ENCODE measurements at places on chromosomes 4 and X. TPM values are rescaled to one million over a fixed set of nuclear protein-coding genes. Genes with fewer than 3 reads are reported as not detected.

- no peaks in the 10 kb centered on the region for H3K27me3 ChIP-seq
- DNase-seq, result no peak
- no peak overlapping the region for H3K4me3 ChIP-seq
- no peak overlapping the region for H3K27ac ChIP-seq
- H3K36me3 ChIP-seq, result no peaks in the 10 kb centered on the region
- H3K4me1 ChIP-seq, result no peaks in the 10 kb centered on the region
Measured at GRCh38 chrX:19245711-19246269, 97.9 kb upstream of the PDHA1 start.

Gene TSPAN7
- 42.6 TPM for total RNA-seq

GRCh38 chrX:151359931-151360871 is 36.8 kb upstream of the VMA21 start:
- DNase-seq, result peak; percentile 52
- H3K4me3 ChIP-seq, result no peak overlapping the region
- H3K27me3 ChIP-seq, result no peaks in the 10 kb centered on the region
- no peak overlapping the region for H3K27ac ChIP-seq
- H3K36me3 ChIP-seq, result no peaks in the 10 kb centered on the region

Gene PRSS12
- 9.2 TPM for total RNA-seq

GRCh38 chr4:622996-623913 is 2.1 kb upstream of the PDE6B start:
- no peak overlapping the region for H3K4me3 ChIP-seq
- H3K27me3 ChIP-seq, result no peaks in the 10 kb centered on the region
- no peak overlapping the region for H3K27ac ChIP-seq
- no peaks in the 10 kb centered on the region for H3K36me3 ChIP-seq
- no peaks in the 10 kb centered on the region for H3K4me1 ChIP-seq
- peak; percentile 10 for DNase-seq

Gene PAGE1
- total RNA-seq, result not detected

Gene FRG2
- not detected for total RNA-seq

Gene ERCC6L
- 0.14 TPM for total RNA-seq

- DNase-seq, result no peak
- no peak overlapping the region for H3K27ac ChIP-seq
- H3K4me1 ChIP-seq, result no peaks in the 10 kb centered on the region
- H3K27me3 ChIP-seq, result no peaks in the 10 kb centered on the region
- no peaks in the 10 kb centered on the region for H3K36me3 ChIP-seq
- H3K4me3 ChIP-seq, result no peak overlapping the region
Measured at GRCh38 chr4:102754044-102754443, 6.7 kb downstream of the MANBA start.

GRCh38 chr4:169234137-169234855 is 36.5 kb downstream of the SH3RF1 start:
- H3K36me3 ChIP-seq, result no peaks in the 10 kb centered on the region
- no peak overlapping the region for H3K27ac ChIP-seq
- peaks cover 32% of the 10 kb centered on the region for H3K4me1 ChIP-seq
- H3K27me3 ChIP-seq, result no peaks in the 10 kb centered on the region
- H3K4me3 ChIP-seq, result no peak overlapping the region
- DNase-seq, result no peak

DNA sequence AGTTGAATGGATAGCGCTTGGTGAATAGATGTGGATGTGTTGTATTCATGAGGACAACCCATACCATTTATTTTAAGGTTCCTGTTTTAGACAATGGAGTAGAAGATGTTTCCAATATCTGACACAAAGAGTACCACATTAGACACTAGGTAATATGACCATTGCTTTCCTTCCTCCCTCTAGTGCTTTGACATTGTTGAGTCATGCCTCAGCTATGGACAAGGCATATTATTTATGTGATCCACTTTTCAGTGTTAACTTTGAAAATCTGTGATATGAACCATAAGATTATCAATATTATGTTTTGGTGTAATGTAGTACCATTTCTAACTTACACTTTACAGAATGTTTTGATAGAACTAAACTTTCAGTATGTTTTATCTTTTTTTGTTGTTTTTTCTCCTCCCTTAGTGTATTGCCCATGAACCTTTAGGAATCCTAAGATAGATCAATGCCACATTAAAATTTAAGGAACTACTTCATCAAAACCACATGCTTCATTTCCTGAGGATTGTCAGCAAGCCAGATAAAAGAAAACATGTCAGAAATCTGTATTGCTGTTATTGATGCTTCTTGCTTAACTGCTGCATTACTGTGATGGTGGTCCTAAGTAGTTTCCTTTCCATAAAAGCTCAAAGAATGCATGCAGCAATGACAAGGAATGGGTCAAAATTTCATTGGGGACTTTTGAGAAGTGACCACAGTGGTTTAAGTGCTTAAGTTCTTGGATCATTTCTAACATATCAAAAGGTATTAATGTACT is 105.0 kb downstream of the PCDH7 start:
- H3K27ac ChIP-seq, result no peak overlapping the region
- no peaks in the 10 kb centered on the region for H3K27me3 ChIP-seq
- H3K36me3 ChIP-seq, result no peaks in the 10 kb centered on the region
- no peak for DNase-seq

GRCh38 chr4:57110640-57111511 is 691 bp upstream of the IGFBP7 start:
- H3K4me1 ChIP-seq, result peaks cover 12% of the 10 kb centered on the region
- peak overlapping the region; percentile 73 for H3K4me3 ChIP-seq
- H3K27me3 ChIP-seq, result no peaks in the 10 kb centered on the region

Gene ADH6
- 0.30 TPM for total RNA-seq

DNA sequence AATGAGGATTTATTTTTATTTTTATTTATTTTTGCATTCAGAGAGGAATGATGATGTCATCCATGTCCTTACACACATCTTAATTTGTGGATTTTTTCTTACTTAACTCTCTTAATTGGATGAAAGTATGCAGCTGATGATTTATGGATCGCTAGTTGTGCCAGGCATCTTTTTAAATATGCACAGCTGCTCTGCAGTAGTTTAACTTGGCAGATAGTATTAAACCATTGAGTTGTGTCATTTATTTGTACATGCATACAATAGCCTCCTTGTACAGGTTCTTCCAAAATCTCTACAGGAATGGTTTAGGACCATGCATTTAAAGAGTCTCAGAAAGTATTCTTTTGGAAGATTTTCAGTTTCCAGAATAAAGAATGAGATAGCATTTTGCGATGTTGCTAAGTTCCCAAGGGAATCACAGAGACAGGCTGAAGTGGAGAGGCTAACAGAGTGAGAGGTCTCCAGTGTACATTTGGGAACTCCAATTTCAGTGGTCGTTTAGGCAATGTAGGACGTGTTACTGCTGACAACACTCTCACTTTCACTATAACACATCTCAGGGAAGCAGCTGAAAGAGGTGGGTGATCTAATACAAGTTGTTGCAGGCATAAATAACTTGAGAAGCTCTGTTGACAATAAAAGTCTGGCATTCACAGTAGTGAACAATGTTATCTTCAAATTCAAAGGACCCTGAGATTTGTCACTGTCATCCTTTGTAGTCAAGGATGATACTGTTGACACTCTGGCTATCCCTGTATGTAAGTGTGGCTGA is 49.9 kb upstream of the SCRG1 start:
- H3K36me3 ChIP-seq, result no peaks in the 10 kb centered on the region
- no peaks in the 10 kb centered on the region for H3K4me1 ChIP-seq
- no peak for DNase-seq

Gene VSIG4
- 247 TPM for total RNA-seq

Gene ODAPH
- total RNA-seq, result not detected

Gene AMBN
- not detected for total RNA-seq

GRCh38 chrX:31240982-31241381 is 169.1 kb upstream of the FTHL17 start:
- H3K27ac ChIP-seq, result no peak overlapping the region
- DNase-seq, result no peak
- H3K4me1 ChIP-seq, result no peaks in the 10 kb centered on the region

Gene ACTRT1
- not detected for total RNA-seq

- no peaks in the 10 kb centered on the region for H3K4me1 ChIP-seq
- H3K36me3 ChIP-seq, result no peaks in the 10 kb centered on the region
- DNase-seq, result no peak
- no peak overlapping the region for H3K27ac ChIP-seq
- no peak overlapping the region for H3K4me3 ChIP-seq
Measured at GRCh38 chr4:25525896-25526295, 129.8 kb upstream of the SLC34A2 start.

Gene CXXC4
- total RNA-seq, result 1.1 TPM

Gene NXF2B
- total RNA-seq, result not detected

- H3K27me3 ChIP-seq, result no peaks in the 10 kb centered on the region
- no peak overlapping the region for H3K27ac ChIP-seq
- H3K4me1 ChIP-seq, result no peaks in the 10 kb centered on the region
- DNase-seq, result no peak
- no peaks in the 10 kb centered on the region for H3K36me3 ChIP-seq
Measured at GRCh38 chr4:172596206-172596605, 572.4 kb upstream of the GALNT7 start.

DNA sequence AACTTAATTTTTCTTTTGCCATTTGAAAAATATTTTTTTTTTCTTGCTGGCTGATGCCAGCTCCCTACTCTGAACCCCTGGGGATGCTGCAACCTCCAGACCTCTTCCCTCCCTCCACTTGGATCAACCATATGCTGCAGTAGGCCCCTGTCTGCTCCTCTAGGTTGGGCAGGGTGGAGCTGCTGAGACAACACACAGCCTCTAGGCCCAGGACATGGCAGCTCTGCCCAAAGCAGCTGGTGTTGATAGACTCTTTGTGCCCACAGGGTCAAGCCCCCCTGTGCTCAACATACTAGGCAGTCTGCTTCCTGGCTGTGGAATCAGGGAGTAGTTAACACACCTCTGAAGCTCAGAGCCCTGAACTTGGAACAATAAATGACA is 19.9 kb upstream of the CLNK start:
- no peaks in the 10 kb centered on the region for H3K4me1 ChIP-seq
- H3K27ac ChIP-seq, result no peak overlapping the region
- H3K27me3 ChIP-seq, result no peaks in the 10 kb centered on the region
- H3K4me3 ChIP-seq, result no peak overlapping the region
- no peak for DNase-seq

- no peaks in the 10 kb centered on the region for H3K36me3 ChIP-seq
- H3K27ac ChIP-seq, result no peak overlapping the region
- DNase-seq, result no peak
- H3K4me3 ChIP-seq, result no peak overlapping the region
- H3K4me1 ChIP-seq, result no peaks in the 10 kb centered on the region
- H3K27me3 ChIP-seq, result no peaks in the 10 kb centered on the region
Measured at GRCh38 chr4:39682138-39682537, 15.8 kb upstream of the UBE2K start.

- H3K4me1 ChIP-seq, result peaks cover 61% of the 10 kb centered on the region
- no peaks in the 10 kb centered on the region for H3K36me3 ChIP-seq
- no peak overlapping the region for H3K4me3 ChIP-seq
- peak; percentile 31 for DNase-seq
- H3K27ac ChIP-seq, result peak overlapping the region; percentile 94
- no peaks in the 10 kb centered on the region for H3K27me3 ChIP-seq
Measured at GRCh38 chr4:2791518-2792395, 1.1 kb upstream of the SH3BP2 start.

Gene MAGEE1
- 1.2 TPM for total RNA-seq

- H3K27me3 ChIP-seq, result no peaks in the 10 kb centered on the region
- no peak overlapping the region for H3K4me3 ChIP-seq
- H3K36me3 ChIP-seq, result no peaks in the 10 kb centered on the region
- H3K27ac ChIP-seq, result no peak overlapping the region
- no peak for DNase-seq
Measured at GRCh38 chr4:105666693-105667092, 41.8 kb downstream of the INTS12 start.

Gene ZMAT1
- total RNA-seq, result 6.9 TPM

GRCh38 chr4:15455290-15455689 is 14.4 kb upstream of the CC2D2A start:
- H3K27ac ChIP-seq, result peak overlapping the region; percentile 56
- DNase-seq, result peak; percentile 23
- no peak overlapping the region for H3K4me3 ChIP-seq
- H3K36me3 ChIP-seq, result no peaks in the 10 kb centered on the region

Gene TLL1
- total RNA-seq, result 8.4 TPM

DNA sequence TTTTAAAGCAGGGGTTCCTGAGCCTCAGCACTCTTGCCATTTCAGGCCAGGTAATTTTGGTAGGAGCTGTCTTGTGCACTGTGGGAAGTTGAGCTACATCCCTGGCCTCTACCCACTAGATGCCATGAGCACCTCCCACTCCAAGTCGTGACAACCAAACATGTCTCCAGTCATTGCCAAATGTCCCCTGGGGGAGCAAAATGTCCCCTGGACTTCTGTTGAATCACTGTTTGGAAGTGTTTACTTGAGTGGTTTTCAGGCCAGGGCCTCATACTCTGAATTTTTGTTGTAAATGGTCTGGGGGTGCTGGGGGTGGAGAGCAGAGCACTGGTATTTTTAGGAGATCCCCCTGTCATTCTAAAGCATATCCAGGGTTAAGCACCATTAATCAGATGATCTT is 3.2 kb downstream of the PDK3 start:
- H3K36me3 ChIP-seq, result no peaks in the 10 kb centered on the region
- DNase-seq, result no peak
- no peaks in the 10 kb centered on the region for H3K27me3 ChIP-seq

GRCh38 chr4:37666625-37667071 is 19.5 kb downstream of the RELL1 start:
- peak overlapping the region; percentile 34 for H3K27ac ChIP-seq
- peaks cover 57% of the 10 kb centered on the region for H3K4me1 ChIP-seq
- no peaks in the 10 kb centered on the region for H3K27me3 ChIP-seq

GRCh38 chr4:122836941-122837340 is 10.3 kb downstream of the FGF2 start:
- no peaks in the 10 kb centered on the region for H3K4me1 ChIP-seq
- no peaks in the 10 kb centered on the region for H3K36me3 ChIP-seq
- H3K27me3 ChIP-seq, result no peaks in the 10 kb centered on the region
- H3K27ac ChIP-seq, result no peak overlapping the region

DNA sequence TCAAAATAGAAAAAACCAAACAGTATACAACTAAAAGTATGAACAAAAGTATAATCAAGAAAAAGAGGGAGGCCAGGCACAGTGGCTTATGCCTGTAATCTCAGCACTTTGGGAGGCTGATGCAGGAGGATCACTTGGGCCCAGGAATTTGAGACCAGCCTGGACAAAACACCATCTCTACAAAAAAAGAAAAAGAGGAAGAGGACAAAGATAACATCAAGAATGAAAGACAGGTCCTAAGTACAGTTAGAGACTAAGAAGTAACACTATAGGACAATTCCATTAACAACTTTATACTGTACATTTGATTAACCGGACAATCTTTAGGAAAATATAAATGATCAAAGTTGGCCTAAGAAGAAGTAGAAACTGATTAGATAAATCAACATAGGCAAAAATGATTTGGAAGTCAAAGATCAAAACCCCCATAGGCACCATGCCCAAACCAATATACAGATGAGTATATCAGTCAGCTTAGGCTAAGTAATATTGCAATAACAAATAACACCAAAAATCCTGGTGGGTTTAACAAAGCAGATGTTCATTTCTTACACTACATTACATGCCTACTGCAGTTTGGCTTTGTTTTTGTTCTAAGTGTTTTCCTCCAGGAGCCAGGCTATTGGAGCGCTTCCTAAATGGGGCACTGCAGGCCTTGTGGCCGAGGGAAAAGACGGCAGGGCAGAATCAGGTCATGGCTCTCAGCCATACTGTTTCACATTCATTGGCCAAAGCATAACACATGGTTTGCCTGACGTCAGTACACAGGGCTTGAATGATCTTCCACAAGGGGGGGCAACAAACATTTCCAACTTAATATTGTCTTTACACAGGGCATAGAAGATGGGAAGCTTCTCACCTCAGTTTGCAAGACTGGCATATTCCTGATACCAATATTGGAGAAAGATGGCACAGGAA is 42.2 kb upstream of the HGFAC start:
- H3K36me3 ChIP-seq, result no peaks in the 10 kb centered on the region
- DNase-seq, result no peak
- H3K4me3 ChIP-seq, result no peak overlapping the region
- no peaks in the 10 kb centered on the region for H3K27me3 ChIP-seq

Gene PABPC5
- 0.76 TPM for total RNA-seq

- no peaks in the 10 kb centered on the region for H3K36me3 ChIP-seq
- H3K27ac ChIP-seq, result no peak overlapping the region
- no peaks in the 10 kb centered on the region for H3K27me3 ChIP-seq
- H3K4me1 ChIP-seq, result peaks cover 4% of the 10 kb centered on the region
Measured at GRCh38 chrX:50081282-50081889, 119.4 kb downstream of the AKAP4 start.

All from upper lobe of left lung (tissue), 6 donors.